ENCODE measurements at places on chromosomes 7 and 10. TPM values are rescaled to one million over a fixed set of nuclear protein-coding genes. Genes with fewer than 3 reads are reported as not detected.

The FAM53B gene
- 22.8 TPM for total RNA-seq

The LRCH4 gene
- total RNA-seq = 49.6 TPM

DNA sequence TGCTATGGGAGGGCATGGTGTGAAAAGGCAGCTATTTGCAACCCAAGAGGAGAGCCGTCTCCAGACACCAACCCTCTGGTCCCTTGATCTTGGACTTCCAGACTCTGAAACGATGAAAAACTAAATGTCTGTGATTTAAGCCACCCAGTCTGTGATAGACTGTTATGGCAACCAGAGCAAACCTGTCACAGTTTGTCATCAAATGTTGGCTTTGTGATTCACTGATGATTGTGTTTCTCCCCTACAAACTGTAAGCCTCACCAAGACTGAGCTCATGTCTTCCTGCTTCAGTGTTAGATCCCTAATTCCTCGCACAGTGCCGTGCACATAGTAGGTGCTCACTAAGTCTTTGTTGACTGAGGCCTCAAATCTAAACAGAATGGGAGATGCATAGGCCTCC is 224.6 kb upstream of the PITRM1 start:
- DNase-seq = no peak

The EGFR gene
- 61.9 TPM for total RNA-seq

The ETV1 gene
- total RNA-seq = 3.2 TPM

- DNase-seq = no peak
Measured at GRCh38 chr7:35261041-35261440, 7.1 kb upstream of the TBX20 start.

DNA sequence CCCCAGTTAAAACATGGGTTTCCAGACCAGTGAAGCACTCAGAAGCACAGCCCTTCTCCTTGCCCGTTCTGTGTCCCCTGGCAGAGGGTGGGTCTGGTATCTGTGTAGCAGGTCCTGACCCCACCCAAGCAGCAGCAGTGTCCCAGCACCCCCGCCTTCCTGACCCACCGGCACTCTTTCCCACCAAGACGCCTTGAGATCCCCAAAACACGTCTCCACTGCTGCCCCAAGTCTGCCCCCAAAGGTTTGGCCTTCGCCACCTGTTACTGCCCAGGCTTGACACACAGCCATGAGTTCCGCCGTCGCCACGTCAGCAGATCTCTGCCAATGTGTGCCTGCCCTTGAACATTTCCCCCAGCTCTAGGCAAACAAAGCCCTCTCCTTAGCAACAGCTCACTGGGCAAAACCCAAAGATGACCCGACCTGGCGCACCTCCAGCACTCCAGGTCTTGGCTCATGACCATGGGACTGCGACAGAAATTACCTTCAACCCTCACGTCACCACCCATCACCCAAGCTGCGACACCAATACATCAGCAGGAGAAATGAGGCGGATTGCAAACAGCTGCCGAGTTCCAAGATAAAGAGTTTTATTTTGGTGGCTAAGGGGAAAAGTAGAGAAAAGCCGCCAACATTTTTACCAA is 75.6 kb downstream of the CTBP2 start:
- peak; percentile 59 for DNase-seq

The CRTAC1 gene
- total RNA-seq = 1.6 TPM

GRCh38 chr7:99248391-99249095 is 24.1 kb upstream of the MYH16 start:
- DNase-seq = no peak

DNA sequence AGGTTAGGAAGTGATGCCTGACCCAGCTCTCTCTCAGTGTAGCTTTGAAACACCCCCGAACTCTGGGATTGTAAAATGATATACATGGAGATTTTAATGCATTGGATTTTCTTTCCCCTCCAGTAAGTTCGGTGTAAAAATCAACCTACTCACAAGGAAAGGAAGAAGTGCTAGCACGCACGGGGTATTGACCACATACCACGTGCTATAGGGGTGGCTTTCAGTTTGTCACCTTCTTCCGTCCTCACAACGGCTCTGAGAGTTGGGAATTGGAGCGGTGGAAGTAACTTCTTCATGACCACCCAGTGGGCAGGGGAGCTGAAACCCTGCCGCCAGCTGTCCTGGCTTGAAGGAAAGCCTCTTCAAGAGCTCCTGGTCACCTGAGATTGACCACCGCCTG is 149.4 kb upstream of the PRR15 start:
- DNase-seq = no peak

DNA sequence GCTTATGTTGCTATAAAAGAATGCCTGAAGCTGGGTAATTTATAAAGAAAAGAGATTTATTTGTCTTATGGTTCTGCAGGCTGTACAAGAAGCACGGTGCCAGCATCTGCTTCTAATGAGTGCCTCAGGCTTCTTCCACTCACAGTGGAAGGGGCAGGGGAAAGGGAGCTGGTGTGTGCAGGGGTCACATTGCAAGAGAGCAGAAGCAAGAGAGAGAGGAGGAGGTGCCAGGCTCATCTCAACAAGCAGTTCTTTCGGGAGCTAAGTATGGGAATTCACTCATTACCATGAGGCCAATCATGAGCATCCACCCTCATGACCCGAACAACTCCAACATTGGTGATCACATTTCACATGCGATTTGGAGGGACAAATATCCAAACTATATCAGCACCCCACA is 17.2 kb upstream of the SLK start:
- DNase-seq = no peak

GRCh38 chr7:75039166-75039565 is 34.4 kb downstream of the RCC1L start:
- no peak for DNase-seq

The BHLHA15 gene
- not detected for total RNA-seq

DNA sequence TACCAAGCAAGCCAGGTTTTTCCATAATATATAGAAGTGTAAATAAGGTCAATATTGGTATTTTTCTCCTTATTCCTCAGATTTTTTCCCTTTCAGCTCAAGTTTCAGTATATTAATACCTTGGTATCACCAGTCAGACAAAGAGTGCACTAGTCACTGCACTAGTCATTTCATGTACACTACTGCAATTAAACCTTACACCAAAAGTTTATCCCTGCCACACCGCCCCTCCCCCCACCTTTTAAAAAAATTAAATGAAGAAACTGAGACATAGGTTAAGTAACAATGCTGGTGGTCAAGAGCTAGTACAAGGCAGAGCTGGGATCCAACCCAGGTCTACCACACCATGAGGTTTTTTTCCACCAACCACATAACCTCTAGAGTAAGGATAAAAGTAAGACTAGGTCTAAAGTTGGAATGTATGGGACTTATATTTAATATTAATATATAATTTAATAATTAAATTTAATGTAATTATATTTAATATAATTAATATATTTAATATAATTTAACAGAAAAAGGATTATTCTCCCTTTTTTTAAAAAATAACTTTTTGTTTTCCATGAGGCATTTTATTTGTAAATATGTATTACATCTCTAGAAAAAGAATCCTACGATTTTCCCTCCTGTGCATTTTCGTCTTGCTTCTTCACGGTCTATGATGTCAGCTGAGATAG is 68.5 kb downstream of the NT5C2 start:
- DNase-seq = no peak

- DNase-seq = no peak
Measured at GRCh38 chr10:80199828-80200227, 5.5 kb downstream of the ANXA11 start.

The PRRT4 gene
- 0.44 TPM for total RNA-seq

DNA sequence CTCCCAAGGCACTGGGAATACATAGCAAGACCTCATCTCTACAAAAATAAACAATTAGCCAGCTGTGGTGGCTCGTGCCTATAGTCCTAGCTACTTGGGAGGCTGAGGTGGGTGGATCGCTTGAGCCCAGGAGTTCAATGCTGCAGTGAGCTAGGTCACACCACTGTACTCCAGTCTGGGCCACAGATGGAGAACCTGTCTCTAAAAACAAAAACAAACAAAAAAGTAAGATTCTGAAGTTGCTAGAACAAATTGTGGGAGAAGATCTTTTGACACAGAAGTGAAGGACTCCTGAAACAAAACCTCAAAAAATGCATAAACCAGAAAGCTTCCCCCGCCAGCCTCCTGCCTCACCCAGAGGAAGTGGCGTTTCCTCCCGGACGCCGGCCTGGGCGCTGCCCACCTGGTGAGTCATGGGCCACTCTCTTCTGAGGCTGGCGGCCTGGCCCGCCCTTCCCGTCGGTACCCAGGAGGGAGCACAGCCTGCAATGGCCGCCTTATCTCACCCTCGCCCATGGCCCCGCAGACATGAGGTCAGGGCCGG is 25.4 kb upstream of the ELN start:
- DNase-seq = no peak

DNA sequence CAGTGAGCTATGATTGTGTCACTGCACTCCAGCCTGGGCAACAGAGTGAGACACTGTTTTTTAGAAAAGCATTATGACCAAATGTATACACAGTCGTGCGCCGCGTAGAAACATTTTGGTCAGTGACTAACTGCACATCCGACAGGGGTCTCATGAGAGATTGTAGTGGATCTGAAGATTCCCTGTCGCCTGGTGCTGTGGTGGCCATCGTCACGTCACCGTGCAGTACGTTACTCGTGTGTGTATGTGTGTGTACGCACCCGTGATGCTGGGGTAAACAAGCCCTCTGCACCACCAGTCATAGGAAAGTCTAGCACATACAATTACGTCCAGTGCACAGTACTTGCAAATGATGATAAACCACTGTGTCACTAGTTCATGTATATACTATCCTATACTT is 109.4 kb downstream of the ELFN1 start:
- no peak for DNase-seq

- DNase-seq = no peak
Measured at GRCh38 chr7:139112316-139112715, 2.8 kb upstream of the ZC3HAV1 start.

- DNase-seq = no peak
Measured at GRCh38 chr10:13054844-13055243, 45.1 kb upstream of the OPTN start.

DNA sequence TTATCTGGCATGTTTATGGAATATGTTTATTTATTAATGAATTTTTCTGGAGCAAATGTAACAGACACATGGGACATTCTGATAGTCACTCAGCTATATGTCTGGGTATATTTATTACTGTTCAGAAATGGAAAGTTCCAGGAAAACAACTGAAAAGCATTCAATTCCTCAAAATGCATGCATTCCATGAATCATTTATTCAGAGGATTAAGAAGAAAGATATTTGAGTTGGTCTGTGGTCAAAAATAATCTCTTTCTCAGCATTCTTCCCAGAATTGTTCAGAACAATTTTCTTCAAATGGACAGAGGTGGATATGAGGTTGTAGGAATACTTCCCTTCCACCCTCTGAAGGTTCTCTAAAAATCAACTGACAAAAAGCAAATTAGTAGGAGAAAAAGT is 97.6 kb upstream of the ITGB1 start:
- DNase-seq = no peak

DNA sequence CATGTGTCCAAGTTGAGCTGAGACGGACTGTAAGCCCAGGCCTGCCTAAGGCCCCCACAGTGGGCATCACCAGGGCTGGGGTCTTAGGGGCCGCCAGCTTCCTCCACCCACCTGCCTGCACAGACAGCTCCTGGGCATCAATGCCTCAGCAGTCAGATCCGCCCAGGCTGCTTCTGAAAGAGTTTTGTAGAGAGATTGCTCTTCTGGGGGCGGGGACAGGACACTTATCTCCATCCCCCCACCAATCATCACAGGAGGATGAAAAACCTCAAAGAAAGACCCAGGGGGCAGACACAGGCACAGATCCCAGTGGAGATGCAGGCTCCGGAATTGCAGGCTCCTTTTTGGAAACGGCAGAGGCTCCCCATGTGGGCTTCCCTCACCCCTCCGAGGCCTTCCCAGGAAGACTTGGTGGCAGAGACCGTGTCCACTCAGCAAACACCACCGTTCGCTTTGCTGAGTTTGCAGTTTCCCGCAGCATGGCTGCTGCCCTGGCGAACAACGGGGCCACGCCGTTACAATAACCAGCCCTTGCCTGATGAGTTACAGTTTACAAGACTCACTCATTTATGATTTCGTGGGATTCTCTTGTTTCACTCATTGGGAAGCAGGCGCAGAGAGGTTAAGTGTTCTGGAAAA is 96.4 kb downstream of the MKI67 start:
- DNase-seq = no peak

The NME8 gene
- not detected for total RNA-seq

The HOXA4 gene
- 0.80 TPM for total RNA-seq

GRCh38 chr7:119254742-119255141 is 1018.2 kb upstream of the KCND2 start:
- DNase-seq = no peak

Measured in breast epithelium (tissue), 4 donors.